HS-5 (cell line): ENCODE measurements at places on chromosomes 13 and 19.

GRCh38 chr13:30802501-30802900 is 67.2 kb downstream of the ALOX5AP start:
- DNase-seq: no peak

DNA sequence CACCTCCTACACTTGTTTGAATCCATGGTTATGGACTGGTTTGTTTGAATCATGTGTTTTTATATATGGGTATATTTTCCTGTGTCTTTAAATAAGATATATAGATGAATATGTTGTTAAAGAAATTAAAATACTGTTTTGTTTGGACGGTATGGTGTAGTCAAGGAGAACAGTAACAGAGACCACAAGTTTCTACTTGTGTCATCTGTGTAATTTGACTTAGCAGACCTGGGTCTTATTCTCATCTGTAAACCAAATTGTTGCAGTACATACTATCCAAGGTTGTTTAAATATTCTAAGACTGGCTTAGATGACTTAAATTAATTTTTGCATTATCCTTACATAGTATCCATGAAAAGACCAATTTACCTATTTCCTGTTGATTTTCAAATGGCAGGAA is 361.1 kb upstream of the SLITRK1 start:
- DNase-seq: no peak

- DNase-seq: no peak
These were observed 64.5 kb upstream of the SCEL start for GRCh38 chr13:77470986-77471385.

GRCh38 chr19:44984005-44984404 is 17.3 kb upstream of the RELB start:
- no peak for DNase-seq

- no peak for DNase-seq
These were observed 111.0 kb downstream of the MRPL57 start for GRCh38 chr13:21287331-21287907.
